ENCODE measurements at places on chromosomes 12 and 14.
A peak's percentile ranks its signal among the peaks of the same experiment; 100 is the strongest.

- DNase-seq = no peak
Observed at GRCh38 chr14:54803926-54804537, 98.6 kb downstream of the GCH1 start.

DNA sequence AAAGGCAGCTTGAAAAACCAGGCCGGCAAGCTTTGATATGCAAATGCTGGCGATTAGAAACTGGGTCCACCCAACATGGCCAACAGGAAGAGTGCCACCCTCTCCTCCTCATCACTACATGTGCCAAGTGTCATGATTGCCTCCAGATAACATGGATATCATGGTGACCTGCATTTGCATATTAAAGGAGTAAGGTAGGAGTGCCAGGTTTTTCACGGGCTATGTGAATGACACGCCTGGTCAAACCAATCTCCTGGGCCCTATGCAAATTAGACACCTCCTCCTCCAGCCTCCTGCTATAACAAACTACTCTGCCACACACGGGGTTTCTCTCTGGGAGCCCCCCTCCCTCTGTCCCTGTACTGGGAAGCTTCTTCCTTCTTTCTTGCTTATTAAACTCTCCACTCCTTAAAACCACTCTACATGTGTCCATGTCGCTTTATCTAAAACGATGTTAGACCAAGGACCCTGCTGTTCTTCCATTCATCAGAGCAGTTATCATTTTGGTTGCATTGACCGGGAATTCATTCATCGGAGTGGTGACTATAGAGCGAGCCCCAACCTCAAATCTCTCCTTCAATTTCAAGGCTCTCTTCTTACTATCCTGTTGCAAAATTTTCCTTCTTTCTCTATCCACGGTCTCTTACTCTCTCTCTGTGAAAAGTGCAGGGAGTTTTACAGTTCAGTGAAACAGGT lies 27.5 kb downstream of the APOBEC1 start:
- no peak for DNase-seq

DNA sequence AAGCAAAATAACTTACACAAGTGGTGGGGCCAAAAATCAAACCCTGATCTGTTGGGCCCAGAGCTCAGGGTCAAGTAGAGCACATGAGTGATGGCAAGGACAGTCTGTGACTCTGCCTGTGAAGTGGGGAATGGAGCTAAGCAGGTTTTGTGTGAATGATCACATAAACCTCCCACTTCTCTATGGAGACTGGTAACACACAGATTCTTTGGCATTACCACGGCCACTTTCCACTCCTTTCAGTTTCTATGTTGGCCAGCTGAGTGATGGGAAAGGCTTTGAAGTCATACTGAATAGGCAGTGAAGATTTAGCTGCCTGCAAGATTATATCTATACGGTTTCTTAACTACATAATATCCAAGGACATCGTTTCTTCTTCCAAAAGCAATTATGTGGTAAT lies 97.9 kb downstream of the ARMH4 start:
- no peak for DNase-seq

- no peak for DNase-seq
Observed at GRCh38 chr12:103645202-103645601, 58.1 kb downstream of the STAB2 start.

DNA sequence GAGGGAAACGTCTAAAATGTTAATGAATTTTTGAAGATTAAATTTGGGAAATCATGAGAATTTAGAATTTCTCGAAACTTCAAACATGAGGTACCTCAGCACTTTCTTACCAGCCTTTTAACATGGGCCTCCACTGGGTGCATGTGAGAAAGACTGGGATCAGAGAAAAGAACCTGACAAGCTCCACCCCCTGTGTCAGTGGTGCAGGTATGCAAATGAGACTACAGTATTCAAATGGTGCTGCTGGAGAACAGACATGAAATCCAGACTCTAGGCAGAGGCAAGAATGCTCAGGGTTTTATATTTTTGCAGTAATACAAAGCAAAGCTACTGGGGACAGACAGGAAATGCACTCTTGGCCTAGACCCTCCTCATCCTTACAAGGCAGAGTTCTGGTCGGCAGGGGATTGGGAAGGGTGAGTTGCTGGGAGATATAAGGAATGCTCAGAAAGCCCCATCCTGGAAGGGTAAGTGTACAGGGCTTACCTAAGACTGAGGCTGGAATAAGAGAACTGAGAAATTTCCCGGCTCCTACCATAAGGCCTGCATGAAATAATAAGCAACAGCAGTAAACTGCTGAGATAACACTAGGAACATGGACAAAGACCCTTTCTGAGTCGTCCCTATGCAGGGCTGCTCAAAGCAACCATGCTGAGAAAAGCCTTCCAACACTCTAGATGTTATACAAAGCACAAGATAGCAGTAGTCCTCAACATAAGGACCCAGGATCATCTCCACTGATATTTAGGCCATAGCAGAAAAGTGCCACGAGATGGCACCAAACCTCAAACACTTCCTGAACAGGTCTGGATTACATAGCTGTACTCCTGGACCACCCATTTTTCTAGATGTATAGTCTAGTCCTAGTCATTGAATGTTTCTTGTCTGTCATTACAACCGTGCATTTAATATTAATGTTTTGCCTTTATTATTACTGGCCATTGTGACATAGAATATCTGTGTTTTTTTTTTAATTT lies 260.8 kb downstream of the RASSF9 start:
- DNase-seq = peak; percentile 47

DNA sequence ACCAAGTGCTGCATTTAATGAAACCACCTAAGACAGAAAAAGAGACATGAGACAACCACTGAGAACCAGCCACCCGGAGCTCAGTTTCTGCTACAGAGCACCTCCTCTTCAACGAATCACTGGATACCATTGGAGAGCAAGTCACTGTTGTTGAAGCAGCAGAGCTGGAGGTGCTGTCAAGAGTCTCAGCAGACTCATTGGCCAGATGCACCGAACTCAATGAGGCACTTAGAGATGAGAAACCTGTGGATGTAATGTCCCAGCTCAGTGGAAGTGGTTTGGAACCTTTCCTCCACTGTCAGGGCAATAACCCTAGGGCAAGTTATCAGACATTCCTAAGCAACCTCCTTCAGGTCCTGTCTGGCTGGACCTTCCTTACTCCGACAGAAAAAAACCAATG lies 13.1 kb downstream of the NPC2 start:
- DNase-seq = no peak

GRCh38 chr12:41605545-41606305 lies 417.6 kb downstream of the PDZRN4 start:
- no peak for DNase-seq

DNA sequence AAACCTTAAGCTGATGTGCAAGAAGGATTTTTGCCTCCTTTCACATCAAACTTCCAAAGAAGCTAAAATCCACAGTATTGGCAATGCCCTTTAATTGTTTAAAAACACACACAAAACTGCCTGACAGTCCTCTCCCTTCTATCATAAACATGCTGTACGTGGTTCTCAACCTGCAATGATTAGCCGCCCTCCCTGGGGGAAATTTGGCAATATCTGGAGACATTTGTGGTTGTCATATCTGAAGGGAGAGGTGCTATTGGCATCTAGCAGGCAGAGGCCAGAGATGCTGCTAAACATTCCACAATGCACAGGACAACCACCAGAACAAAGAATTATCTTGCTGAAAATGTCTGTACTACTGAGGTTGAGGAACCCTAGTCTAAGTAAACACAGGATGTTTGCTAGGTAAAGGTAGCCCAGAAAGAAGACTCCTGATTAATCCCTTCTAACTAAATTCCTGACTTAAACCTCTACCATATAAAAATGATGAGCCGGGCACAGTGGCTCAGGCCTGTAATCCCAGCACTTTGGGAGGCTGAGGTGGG lies 1.2 kb downstream of the ACOT6 start:
- no peak for DNase-seq

DNA sequence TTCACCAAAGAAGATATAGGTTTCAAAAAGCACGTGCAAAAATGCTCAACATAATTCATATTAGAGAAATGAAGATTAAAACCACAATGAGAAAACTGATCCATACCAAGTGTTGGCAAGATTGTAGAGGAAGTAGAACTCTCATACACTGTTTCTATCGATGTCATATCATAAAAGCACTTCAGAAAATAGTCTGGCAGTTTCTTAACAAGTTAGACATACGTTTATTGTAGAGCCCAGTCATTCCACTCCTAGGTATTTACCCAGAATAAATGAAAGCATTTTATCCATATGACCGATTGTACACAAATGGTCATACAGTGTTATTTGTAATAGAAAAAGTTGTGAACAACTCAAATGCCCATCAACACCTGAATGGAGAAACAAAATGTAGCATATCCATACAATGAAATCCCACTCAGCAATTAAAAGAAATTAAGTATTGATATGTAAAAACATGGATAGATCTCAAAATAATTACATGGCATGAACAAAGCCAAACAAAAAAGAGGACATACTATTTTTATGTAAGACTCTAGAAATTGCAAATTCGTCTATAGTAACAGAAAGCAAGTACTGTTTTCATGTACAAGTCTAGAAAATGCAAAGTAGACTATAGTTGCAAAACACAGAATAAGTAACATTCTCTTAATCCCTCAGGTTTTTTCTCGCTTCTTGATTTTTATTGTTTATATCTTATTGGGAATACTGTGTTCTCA lies 41.0 kb downstream of the USP15 start:
- DNase-seq = no peak

GRCh38 chr14:100292776-100293461 lies 13.3 kb downstream of the SLC25A29 start:
- no peak for DNase-seq

DNA sequence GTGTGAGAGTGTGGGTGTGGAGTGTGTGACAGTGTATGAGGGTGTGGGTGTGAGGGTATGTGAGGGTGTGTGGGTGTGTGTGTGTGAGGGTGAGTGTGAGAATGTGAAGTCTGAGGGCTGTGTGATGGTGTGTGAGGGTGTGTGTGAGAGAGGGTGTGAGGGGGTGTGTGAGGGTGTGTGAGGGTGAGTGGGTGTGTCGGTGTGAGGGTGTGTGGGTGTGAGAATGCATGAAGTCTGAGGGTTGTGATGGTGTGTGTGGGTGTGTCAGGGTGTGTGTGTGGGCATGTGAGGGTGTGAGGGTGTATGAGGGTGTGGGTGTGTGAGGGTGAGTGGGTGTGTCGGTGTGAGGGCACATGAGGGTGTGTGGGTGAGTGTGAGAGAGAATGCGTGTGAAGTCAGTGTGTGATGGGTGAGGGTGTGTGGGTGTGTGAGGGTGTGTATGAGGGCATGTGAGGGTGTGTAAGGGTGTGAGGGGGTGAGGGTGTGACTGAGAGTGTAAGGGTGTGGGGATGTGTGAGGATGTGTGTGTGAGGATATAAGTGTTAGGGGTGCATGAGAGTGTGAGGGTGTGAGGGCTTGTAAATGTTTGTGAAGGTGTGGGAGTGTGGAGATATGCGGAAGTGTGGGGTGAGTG lies 36.4 kb downstream of the TMEM121 start:
- DNase-seq = no peak

DNA sequence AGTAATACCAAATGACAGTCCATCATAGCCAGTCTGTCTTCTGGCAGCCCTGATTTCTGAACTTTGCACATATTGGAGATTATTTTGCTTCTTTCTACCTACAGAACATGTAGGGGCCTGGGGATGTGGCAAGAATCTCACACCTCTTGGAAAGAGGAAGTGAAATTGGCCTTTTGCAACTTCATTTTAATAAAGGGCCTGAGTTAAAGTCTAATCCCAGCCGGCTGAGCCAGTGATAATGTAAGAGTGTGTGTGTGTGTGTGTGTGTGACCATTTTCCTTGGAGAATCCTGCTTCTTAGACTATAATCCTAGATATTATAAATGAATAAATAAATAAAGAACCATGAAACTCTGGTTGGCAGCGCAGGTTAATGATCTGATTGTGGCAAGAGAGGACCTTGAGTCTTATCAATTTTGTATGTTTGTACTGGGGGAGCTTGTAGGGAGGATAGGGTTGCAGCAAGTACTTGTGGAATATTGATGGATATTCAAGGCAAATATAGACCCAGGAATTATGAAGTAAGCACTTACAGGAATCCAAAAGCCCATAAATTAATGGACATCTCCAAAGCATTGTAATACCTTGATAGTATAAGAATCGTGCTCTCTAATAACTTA lies 233.2 kb upstream of the AMIGO2 start:
- no peak for DNase-seq

- DNase-seq = peak; percentile 2
Observed at GRCh38 chr12:48003226-48004052, 837 bp downstream of the COL2A1 start.

DNA sequence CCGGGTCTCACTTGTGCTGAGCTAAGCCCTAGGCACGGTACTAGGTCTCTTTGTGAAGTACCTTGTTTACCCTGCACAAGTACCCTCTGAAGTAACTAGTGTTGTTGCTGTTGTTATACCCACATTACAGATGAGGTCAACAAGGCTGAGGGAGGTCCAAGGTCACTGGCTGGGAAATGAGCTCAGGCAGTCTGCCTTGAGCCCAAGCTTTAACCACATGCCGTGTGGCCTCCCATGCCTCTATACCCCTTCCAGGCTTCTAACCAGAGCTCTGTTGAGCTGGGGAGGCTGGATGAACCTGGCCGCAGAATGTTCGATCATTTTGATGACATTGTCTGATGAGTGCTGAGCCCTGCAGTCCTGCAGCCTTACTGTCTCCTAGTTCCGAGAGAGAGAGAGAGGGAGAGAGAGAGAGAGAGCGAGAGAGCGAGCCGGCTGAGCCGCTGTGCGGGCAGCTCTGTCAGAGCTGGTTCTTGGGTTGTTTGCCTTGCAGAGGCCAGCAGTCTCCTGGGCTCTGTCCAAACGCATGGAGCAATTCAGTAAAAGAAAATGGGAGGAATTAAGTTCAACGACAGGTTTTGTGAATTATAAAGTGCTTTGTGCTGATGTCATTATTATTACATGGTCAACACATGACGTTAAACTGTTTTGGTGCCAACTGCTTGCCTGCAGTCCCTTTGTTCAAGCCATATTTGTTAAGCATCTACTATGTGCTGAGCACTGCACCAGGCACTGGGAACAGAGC lies 13.1 kb downstream of the JDP2 start:
- no peak for DNase-seq

DNA sequence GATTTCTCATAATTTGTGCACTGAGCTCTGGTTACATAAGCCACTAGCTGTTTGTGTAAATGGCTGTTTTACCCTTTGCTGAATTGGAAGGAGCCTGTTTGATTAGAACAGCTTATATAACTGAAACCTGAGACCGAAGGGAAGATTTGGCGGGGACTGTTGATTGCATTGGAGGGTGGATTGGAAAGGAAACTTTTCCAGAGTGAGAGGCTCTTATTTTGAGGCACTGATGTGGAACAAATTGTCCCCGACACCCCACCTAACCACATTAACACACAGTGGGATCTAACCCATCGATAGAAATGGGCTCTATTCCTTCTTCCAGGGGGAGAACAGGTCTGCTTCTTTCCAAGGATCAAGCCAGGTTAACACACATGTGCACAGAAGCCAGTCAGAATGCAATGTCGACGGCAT lies 51.7 kb downstream of the TMEM30B start:
- DNase-seq = no peak

DNA sequence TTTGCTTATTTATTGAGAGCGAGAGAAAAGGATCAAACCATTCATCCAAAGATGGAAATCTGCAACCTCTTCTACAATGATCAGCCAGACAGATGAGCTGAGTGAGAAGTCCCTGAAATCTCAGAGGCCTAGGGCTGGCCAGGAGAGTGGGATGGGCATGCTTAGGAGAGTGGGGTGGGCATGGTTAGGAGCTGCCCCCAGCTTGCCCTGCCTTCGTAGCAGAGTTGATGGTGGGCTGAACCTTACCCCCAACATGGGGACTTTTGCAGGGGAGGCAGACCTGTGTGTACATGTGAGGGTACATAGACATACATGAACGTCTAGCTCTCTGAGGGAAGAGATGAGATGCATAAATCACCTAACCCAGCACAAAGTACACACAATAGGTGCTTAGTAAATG lies 95.7 kb upstream of the ESRRB start:
- no peak for DNase-seq

- no peak for DNase-seq
Observed at GRCh38 chr12:88362439-88362838, 217.8 kb downstream of the KITLG start.
